DMS153 (cell line): ENCODE measurements at places on chromosomes 12 and 14.

DNA sequence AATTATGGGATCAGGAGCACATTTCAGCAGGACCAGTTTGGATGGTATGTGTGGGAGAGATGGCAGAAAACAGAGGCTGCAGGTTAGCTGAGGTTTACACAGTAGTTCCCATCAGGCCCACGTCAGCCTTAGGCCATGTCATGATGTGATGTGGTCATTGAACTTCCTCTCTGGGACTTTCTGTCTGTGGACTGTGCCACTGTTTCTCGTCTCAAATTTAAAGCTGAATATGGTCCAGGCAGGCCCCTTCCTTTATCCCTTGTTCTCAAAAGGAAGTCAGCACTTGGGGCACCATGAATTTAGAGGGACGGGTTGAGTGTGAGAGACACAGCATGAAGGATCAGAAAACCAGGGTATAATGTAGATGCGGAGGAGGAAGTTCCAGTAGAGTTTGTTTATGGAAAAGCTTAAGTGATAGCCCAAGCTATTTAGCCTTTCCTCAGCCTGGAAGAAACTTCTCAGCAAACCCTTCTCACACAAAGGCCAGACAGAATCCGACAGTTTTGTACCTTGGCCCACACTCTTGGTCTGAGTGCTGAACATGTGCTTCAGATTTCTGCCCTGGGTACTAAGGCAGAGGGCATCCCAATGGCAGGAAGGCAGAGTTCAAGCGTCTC is 3.6 kb upstream of the IGFBP6 start:
- no peak for DNase-seq

DNA sequence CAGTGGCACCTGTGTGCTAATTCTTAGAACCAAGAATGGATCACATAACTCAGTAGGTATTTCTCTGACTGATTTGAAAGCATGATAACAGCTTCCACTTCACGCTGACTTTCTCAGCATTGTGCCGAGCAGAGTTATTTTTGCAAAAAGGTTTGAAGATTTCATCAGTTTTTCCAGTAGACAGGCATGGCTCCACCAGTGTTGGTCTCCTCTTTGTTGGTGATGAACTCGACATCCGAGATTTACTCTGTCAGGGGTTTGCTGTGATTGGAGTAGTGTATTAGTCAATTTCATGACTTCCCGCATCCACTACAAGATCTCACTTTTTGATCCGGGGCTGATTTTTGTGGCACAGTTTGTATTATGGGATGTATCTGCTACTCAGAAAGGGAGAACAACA is 85.3 kb downstream of the PRKCH start:
- no peak for DNase-seq

DNA sequence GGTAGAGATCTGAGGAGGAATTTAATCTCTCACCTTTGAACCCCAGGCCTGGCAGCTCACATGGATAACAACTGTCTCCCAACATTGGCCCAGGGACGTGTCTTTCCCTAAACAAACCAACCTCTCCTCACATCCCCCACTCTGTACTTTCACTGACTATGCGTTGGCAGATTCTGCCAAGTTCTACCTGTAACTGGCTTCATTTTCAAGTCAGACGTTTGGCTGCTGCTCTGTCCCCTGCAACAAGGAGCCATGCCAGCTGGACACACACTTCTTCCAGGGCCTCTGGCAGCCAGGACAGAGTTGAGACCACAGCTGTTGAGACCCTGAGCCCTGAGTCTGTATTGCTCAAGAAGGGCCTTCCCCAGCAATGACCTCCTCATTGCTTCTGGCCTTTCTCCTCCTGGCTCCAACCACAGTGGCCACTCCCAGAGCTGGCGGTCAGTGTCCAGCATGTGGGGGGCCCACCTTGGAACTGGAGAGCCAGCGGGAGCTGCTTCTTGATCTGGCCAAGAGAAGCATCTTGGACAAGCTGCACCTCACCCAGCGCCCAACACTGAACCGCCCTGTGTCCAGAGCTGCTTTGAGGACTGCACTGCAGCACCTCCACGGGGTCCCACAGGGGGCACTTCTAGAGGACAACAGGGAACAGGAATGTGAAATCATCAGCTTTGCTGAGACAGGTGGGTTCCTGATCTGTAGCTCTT is at the start of gene INHBC:
Gene INHBC (plus strand): TSS at position 268 of the 707 bp plus-strand sequence. CDS start 103 bp downstream, at position 371.
- DNase-seq, result no peak

- DNase-seq, result peak; percentile 43
Measured at GRCh38 chr12:104656921-104657320, 200.2 kb downstream of the CHST11 start.

GRCh38 chr12:54126696-54127537 is 61.9 kb downstream of the SMUG1 start:
- no peak for DNase-seq

DNA sequence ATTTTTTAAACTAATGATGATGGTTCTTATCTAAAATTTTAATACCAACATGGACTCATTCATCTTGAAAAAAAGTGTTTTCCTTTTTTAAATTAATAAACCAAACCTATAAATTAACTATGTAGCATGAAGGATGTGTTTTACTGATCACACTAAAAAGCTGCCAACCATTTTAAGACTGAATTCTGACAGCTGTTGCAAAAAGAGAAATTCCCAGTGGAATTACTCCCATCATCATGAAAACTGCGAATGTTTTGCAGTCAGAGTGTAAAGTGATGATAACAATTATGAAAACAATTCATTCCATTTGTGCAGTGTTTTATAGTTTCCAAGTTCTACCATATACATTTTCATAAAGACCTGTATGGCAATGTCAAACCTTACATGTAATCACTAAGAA is 232.8 kb downstream of the SLC2A13 start:
- no peak for DNase-seq

GRCh38 chr12:7017870-7018349 is 366 bp downstream of the LPCAT3 start:
- no peak for DNase-seq

DNA sequence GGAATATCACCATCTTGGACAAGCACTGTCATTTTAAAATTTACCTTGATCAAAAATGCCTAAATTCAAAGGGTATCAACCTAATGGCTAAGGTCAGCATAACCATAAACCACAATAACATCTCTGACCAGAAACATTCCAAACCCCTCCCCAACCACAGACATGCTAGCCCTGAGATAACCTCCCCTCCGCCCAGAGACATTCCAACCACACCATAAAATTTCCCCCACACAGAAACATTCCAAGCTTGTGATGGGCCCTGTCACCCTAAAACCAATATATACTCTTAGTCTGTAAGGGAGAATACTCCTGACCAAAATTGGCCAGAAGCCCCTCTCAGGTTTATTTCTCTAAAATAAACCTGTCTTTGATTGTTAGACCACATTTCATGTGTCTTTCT is 17.7 kb downstream of the EPYC start:
- no peak for DNase-seq
